ENCODE measurements at places on chromosomes 7 and 10.
A peak's percentile ranks its signal among the peaks of the same experiment; 100 is the strongest.

DNA sequence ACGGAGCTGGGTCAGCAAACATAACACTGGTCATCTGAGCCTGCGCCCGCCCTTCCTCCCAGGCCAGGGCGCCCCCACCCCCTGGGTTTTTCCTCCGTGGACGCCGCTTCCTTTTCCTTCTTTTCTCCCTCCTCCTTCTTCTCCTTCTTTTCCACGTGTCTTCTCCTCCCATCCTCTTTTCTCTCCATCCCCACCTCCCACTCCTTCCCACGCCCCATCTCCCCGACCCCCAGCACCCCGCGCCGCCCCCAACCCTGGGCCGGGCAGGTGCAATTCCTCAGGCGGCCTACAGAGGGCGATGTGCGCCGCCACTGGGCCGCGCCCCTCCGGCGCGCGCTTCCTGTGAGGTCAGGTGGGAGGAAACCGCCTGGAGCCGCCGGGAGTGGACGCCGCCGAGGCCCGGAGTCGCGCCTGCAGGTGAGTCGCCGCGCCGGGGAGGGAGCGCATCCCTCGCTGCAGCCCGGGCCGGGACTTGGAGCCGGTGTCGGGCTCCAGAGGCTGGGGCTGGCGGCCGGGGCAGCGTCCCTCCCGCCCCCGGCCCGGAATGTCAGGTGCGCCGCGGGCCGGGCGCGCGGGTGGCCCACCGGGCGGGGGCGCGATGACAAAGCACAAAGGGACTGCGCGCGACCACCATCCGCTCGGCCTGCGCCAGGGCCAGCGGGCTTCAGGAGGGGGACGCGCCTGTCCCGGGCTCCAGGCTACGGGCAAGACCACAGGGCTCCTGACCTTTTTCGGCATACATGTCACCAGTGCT lies at the start of gene FAM241B:
FAM241B (plus strand) TSS at position 351 of the 754 bp plus-strand sequence. CDS start 1,497 bp downstream, outside the sequence.
- DNase-seq, result peak; percentile 79

GRCh38 chr10:119313024-119313423 lies 105.7 kb downstream of the GRK5 start:
- DNase-seq, result no peak

DNA sequence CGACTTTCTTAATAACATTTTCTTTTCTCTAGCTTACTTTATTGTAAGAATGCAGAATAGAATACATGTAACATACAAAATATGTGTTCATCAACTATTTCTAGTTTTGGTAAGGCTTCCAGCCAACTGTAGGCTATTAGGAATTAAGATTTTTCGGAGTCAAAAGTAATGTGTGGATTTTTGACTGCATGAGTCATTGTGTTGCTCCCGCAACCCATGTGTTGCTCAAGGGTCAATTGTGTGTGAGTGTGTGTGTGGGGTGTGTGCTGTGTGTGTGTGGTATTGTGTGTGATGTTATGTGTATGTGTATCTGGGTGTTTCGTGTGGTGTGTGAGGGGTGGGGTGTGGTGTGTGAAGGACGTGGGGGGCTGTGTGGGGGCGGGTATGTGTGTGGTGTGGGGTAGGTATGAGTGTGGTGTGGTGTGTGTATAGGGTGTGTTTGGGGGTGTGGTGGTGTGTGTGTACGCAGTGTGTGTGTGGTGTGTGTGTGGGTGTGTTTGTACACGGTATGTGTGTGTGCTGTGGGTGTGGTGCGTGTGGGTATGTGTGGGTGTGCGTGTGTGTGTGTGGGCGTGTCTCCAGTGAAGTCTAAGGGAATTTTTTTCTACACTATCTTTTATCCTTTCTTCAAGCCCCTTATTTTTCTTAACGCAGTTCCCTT lies 60.5 kb downstream of the RSU1 start:
- no peak for DNase-seq

DNA sequence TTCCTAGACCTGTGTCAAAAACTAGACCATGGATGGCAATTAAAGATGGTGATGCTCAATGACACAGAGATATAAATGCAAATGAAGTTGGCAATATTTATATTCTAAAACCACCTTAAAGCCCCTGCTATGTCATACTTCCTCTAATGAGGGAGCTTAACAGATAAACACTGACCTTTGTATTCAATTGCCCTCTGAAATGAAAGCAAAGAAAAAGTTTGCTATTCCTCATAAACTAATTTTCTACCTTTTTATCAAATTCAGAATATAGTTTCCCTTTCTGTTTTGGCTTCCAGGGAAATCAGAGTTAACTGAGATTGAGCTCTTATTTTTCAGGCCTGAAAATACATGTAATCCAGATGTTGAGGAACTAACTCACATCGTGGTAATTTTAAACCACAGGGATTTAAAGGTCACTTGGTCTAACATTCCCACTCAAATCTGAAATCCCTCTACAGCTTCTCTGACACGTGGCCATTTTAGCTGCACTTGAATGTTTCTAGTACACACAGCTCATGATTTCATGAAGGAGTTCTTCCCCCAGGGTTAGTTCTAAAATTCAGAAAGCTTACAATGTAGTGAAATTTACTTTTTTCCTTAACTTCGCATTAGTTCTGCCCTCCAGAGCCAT lies 37.9 kb upstream of the ABCB5 start:
- DNase-seq, result no peak

DNA sequence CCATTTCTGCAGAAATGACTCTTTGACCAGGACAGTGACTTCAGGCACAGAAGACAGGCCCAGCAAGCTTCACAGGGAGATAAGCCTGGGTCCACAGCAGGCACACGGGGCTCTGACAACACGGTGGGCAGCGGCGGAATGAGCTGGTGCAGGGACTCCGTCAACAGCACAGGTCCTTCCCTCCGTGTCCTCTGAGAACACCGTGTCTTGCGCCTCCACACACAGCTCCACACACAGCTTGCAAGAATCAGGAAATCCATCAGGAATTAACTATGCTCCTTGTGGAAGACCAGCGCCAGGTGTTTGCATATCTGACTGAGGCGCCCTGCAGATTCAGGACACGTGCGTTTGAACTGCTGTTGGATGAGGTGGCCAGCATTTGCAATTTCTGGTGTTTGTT lies 39.6 kb downstream of the TCERG1L start:
- DNase-seq, result no peak

GRCh38 chr7:100779359-100779758 lies 46.0 kb downstream of the ZAN start:
- DNase-seq, result no peak

All from psoas muscle (tissue), 8 donors.